Brain pericyte (primary cell): ENCODE measurements at places on chromosomes 7 and 10.

DNA sequence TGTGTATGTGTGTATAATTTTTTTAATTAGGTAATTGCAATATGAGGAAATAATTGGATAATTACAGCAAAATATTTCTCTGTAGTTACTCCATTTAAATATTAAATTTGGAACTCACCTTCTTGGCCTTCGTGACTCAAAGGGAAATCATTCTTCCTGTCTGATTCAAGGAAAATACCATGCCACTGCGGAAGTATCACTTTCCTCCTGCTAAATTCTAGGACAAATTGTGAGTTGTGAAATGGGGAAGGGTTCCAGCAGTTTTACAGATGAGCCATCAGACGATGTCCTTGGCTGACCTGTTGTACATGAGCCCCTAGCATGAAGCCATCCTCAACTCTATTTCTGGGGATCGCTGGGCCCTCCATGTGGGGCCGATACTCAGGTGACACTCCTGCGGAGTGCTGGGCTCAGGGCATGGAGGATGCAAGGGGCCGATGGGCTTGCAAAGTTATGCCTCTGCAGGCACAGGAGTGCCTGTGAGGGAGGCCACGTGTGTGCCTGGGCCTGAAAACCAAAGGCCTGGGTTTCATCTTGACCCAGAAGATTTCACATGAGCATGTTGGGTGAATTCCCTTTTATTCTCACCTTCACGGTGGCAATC lies 179.6 kb upstream of the TCERG1L start:
- DNase-seq, result no peak

DNA sequence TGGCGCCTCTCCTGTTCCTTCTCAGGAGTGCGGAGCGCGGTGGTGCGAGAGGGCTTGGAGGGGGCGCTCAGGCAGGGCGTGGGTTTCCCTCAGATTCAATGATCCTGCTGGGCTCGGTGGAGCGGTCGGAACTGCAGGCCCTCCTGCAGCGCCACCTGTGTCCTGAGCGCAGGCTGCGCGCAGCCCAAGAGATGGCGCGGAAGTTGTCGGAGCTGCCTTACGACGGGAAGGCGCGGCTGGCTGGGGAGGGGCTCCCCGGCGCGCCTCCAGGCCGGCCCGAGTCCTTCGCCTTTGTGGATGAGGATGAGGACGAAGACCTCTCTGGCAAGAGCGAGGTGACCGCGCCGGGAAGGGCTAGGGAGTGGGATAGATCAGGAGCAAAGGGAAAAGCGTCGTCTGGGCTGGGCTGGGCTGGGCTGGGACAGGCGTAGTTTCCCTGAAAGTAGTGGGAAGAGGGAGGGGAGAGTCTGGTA lies 17.0 kb downstream of the FAM131B start:
- no peak for DNase-seq

- no peak for DNase-seq
These were observed 183.7 kb upstream of the ANK3 start for GRCh38 chr10:60573336-60573735.

DNA sequence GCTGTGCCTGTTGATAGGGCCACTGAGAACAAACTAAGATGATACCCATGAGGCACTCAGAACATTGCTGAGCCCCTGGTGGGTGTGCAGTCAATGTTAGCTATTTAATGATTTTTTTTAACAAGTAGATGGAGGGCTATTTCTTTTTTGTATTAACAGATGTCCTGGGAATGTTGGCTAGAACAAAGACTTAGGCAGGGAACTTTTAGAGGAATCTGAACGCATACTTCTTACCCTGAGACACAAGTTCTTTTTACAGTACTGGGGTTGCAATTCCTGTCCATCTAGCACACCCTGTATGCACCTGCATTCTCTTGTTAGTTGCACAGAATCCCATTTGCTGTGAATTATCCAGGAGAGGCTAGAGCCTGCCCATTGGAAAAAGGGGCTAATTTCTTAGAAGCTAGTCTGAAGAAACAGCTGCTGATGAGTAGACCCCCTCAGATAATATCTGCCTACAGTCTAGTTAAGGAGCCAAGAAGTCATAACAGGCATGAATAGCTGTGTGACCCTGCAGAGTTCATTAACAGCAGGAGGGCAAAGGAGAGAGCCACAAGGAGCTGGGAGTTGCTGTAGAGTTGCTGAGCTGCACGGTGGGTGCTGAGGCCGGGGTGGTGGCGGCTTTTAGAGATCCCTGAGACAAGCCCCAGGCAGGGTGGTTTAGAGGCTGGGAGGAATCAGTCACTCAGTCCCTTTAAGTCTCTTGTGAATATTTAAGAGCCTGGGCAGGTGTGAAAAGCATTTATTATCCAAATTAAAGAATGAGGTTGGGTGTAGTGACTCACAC lies 103.7 kb upstream of the FZD8 start:
- DNase-seq, result no peak

GRCh38 chr10:78634389-78634815 lies 434.4 kb upstream of the ZMIZ1 start:
- DNase-seq, result no peak

DNA sequence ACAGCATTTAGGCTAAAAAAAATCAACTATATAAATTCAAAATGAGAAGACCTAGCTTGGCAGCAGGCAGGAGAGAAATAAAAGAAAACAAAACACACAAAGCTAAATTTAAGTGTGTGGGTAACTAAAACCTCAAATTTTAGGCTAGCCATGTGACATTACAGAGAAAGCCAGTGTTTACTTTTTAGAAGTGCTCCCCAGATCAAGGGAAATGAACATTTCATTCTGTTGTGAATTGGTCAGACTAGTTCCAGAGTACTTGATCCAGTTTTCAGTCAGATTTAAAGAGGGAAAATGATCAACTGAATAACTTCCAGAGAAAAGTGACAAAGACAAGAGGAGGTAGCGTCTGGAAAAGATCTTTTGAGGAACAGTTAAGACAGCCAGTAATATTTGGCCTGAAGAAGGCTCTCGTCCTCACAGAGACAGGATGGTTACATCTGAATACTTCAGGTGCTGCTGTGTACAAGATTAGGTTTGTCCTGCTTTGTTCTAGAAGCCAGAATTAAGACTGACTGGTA lies 563.4 kb downstream of the KCNMA1 start:
- no peak for DNase-seq

DNA sequence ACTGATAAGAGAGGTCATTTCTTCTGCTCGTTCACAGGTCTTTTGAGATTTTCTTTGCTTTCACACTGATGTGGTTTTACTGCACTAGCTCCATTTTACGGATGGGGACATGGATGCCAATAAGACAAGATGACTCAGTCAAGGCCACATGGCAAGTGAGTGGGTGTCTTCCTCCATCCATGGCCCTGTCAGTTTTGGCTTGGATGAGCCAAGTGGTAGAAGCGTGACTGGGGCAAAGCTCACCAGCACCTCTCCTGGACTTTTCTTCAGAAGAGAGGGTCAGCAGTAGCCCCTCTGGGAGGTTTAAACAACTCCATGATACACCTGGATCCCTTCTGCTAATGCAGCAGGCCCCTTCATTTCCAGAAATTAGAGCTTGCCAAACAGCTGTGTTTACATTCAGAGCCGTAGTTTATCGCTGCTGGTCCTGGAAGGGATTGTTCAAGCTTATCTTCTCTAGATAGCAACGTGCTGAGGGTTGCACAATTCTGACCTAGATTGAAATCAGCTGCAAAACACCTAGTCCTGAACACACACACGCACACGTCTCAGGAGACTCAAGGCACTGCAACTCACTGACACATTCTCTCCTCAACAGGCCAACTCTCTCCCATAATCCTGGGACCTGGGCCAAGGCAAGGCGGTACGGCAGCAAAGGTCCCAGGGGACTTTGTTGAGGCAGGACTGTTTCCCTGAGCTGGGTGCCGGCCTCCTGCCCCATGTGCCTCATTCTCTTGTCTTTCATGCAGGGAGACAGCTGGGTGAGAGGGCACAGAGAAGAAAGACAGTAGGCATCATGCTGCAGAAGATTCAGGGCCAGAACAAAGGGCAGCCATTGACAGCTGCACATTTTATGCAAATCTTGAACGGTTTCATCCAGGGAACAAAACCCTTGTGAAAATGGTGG lies 14.2 kb upstream of the PDCD4 start:
- no peak for DNase-seq

DNA sequence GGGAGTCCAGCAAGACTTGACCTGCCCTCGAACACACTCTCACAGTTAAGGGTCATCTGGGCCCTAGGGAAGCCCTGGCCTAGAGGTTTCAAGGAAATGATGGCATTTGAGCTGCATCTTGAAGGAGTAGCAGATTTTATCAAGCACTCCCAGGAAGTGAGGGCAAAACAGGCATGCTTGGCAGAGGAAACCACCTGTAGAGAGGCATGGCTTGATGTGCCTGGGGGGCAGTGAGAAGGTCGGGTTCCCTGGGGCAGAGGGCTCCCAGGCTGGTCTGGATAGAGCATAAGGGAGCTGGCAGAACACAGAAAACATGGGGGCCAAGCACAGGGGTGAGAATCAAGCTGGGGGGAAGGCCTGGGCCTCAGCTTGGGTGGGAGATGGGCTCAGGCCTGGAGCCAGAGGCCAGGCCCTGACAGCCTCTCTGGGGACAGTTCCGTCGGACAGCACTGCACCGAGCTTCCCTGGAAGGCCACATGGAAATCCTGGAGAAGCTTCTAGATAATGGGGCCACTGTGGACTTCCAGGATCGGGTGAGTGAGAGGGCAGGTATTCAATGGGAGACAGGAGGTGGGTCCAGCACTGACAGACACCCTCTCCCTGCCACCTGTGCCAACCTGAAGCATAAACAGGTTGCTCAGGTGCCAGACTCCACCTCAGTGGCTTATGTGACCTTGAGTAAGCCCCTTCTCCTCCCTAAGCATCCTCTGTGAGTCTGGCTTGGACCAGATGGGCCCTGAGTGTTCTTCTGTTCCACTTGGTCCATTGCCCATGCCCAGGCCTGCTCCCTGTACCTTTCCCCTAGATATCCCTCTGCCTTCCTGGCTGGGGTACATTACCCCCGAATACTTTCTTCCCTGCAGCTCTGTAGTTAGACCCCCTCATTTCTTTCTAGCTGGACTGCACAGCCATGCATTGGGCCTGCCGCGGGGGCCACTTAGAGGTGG lies 3.5 kb upstream of the HOGA1 start:
- DNase-seq, result no peak

- no peak for DNase-seq
These were observed 34.9 kb downstream of the PRF1 start for GRCh38 chr10:70567603-70568002.

GRCh38 chr7:16171928-16172327 lies 249.4 kb downstream of the CRPPA start:
- DNase-seq, result no peak

DNA sequence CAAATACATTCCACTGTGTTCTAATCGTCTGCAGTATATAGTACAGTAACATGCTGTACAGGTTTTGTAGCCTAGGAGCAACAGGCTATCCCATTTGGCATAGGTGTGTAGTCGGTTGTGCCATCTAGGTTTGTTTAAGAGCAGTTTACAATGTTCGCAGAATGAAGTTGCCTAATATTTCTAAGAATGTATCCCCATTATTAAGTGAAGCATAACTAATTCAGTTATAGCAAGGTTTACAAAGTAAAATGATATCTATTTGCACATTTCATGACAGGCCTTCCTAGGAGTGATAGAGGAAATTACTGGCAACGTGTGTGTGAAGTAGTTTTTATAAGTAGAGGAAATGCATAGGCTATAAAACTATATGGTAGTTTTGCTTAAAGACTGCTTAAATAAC lies 4.0 kb downstream of the CREM start:
- DNase-seq, result no peak

- no peak for DNase-seq
These were observed 914 bp downstream of the ZNF37A start for GRCh38 chr10:38094927-38095574.

GRCh38 chr7:191105-191980 lies 1.0 kb upstream of the FAM20C start:
- DNase-seq, result peak; percentile 85

DNA sequence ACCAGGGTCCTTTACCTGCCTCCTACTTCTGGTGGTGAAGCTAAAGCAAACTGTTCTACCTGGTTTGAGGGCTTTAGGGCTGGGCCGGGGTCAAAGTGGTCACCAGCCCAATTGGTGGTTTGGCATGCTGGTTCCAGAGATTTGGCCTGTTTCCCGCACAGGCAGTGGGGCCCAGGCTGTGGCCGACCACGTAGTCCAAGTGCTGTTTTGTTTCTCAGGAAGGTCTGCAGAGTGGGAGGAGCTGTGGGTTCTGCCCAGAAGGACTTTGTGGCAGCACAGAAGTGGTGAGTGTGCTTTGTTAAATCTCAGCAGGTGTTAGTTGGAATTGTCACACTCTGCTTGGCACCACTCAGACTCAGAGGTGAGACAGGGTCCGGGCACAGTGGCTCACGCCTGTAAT lies 85.8 kb downstream of the MKX start:
- DNase-seq, result no peak

- no peak for DNase-seq
These were observed 39.5 kb downstream of the LBX1 start for GRCh38 chr10:101189461-101190401.

DNA sequence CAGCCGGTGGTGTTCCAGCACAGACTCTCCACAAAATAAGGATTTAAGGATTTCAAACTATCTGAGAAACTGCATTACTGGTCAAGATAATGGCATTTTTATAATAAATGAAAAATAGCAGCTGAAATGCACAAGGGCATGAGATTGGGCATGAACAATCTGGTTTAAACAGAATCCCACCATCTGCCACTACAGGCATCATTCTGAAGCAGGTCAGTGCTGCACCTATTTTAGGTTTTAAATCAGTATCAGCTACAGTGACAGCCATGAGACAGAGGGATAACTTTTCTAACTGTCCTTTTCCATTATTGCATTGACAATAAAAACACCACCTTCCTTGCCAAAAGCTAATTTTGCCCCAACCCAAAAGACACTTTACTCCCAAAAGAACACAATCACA lies 186.8 kb downstream of the ETV1 start:
- DNase-seq, result no peak

DNA sequence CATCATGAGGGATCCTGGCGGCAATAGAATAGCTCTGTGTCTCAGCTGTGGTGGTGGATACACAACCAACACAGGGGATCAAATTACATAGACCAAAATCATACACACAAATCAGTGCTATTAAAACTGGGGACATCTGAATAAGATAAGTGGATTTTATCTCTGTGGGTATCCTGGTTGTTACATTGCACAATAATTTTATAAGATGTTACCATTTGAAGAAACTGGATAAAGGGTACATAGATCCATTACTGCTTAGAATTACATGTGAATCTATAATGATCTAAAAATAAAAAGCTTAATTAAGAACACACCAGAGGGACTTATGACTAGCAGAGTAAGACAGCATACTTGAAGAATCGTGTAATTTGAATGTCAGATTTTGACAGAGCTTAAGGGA lies 8.2 kb upstream of the FAM3C start:
- DNase-seq, result no peak

DNA sequence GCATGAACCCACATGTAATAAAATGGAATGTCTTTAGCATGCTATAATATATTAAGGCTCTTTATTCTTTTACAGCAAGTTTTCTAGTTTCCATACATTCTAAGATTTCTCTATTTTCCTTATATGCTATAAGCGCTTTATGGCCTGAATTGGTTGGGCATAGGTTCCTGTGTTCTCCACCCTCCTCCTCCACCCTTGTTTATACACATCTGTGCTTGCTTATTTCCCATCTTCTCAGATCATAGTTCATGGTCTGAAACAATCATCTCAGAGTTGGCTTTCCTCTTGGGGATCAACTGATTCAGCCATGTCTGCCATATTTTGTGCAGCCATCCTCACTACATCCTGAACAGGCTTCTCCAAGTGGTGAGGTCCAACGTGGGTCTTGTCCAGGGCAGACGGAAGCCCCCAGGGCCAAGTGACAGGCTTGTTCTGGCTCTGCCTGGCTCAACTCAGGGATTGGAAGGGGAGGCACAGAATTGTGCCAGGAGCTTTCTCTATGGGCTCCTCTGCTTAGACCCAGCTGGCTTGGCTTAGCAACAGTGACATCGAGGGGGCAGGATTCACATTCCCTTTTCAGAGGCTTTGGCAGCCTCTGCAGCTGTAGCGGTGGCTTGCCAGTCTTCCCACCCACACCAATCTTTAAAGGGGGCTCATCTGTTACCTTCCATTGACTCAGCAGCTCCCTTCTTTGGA lies 327.3 kb downstream of the PTEN start:
- DNase-seq, result no peak
